ENCODE measurements at places on chromosomes 7 and 10.

DNA sequence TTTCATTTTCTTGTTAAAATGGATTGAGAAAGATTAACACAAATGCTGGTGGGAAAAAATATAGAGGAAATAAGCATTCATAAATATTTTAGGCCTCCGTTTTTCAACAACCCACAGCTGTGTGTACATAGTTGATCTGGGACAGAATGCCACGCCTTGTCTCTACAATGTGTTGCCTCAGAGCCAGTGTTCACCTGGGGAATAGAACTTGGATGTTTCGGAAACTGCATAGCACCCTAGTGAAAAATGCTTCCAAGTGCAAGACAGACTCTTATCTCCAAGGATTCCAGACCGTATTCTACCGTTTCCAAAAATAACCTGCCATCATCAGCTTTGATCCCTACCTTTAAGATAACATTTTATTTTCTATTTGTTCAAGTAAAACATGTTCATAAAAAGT is 260.9 kb downstream of the SDK1 start:
- DNase-seq, result no peak

- no peak for DNase-seq
These were observed 58.6 kb downstream of the PLXDC2 start for GRCh38 chr10:19874791-19875190.

- no peak for DNase-seq
These were observed 117.0 kb downstream of the TYW1B start for GRCh38 chr7:72710983-72711382.

GRCh38 chr7:91243591-91244301 is 20.5 kb upstream of the FZD1 start:
- no peak for DNase-seq

DNA sequence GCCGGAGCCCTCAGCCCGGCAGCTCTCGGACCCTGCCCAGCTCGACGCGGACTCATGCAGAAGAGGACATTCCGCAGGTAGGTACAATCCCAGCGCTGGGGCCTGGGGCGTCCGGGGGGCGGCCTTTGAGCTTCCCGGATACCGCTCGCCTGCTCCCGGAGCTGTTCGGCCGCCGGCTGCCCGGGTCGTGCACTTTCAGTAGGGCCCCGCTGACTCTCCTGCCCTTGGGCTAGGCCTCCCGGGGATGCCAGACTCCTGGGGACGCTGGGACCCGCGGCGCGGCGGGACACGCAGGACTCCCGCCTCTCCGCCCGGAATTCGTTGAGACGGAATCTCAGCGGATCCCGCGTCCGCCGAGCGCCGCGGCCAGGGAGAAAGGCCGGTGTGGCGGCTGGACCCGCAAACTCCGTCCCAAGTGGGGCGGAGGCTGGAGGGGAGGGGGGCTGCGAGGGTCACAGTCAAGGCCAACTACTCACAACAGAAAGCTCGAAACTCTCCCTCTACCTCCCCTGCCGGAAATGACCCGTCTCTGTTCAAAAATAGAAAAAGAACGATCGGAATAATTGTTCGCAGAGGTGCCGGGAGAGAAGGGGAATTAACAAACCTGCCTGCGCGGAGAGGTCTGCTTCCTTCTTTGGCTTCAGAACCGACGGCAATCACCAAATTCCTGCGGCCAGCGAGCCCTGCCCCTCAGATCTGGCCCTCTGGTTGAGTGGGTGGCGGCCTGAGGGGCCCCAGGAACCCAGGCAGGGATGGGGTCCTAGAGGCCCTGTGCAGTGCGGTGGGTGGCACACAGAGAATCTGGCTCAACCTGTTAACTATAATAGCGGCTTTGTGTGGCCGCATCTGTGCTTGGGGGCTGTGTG is 9.2 kb downstream of the TLX1 start:
- no peak for DNase-seq

GRCh38 chr10:104391150-104391968 is 37.7 kb downstream of the CFAP58 start:
- no peak for DNase-seq

DNA sequence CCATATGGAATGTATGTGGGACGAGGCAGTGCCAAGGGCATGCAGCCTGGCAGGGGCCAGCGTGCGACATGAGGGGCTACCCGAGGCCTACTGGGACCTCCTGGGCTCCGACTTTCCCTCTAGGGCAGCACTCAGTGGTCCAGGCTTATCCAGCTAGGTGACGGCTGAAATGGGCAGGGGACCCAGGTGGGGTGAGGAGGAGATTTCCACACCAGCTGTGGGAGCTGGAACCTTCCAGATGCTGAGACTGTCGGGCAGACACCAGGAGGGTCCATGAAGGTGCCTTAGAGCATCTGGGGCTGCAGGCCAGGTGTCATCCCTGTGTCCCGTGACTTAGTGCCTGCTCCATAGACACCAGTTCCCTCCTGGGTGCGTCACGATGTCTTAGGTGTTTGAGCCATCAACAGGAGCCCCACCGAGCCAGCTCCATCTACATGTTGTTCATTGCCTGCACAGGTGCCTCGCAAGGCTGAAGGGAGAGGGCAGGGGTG is 13.4 kb downstream of the ZNF316 start:
- DNase-seq, result no peak

GRCh38 chr7:79199266-79199665 is 254.2 kb downstream of the MAGI2 start:
- DNase-seq, result no peak

DNA sequence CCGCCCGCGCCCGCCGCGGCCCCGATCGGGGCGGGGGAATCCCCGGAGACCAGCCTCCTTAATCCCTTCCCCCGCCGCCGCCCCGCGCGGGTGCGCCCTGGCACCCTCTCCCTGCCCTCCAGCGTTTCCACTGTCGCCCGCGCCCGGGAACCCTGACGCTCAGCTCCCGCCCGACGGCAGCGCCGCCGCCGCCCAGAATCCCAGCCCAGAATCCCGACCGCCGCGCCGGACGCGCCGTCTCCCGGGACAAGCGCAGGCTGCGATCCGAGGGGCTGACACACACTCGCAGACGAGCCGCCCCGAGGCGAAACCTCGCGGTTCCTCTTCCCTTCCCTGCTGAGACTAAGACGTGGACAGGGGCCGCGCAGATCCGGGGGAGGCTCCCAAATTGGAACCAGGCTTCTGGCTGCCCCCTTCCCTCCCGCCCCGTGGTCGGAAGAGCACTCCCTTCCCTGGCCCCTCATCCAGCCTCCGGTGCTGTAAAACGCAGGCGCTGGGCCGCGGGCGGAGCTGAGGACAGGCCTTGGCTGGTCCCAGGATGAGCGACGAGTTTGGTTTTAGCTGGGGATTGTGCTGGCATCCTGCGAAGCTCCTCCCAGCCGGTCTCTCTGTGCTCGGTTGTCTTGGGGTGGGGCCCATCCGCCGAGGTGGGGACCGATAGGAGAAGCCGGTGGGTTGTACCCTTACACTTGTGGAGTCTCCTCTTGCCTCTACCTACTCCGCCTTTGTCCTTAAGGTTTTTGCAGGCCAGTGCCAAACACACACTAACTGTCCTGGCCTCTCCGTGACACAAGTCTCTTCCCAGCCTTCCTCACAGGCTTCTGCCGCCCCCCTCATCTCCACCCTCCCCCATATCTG is 1.1 kb downstream of the MARVELD1 start:
- DNase-seq, result no peak

DNA sequence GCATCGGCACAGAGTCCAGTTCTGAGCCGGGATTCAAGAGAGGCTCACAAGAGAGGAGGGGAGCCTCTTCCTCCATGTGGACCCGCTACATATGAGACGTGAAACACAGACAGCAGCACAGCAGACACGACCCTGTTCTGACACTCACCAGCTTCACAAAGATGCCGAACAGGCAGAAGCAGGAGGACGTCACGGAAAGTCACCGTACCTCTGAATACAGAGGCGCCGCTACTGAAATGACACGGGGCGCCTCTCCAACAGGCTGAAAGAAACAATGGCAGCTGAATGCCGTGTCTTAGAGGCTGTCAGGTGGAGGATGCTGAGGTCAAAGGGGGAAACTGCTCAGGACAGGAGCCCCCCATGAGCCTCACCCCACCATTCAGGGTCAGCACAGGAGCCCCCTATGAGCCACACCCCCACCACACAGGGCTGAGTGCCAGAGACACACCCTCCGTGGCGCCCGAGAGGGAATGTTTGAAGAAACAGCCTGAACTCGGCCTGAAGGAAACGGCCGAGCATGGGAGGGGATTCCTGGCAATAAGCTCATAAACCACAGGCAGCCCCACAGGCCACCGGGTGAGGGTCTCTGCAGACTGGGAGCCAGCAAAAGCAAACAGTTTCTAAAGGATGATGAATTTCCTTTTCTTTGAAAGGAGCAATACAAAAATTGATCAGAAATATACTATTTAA is 510.3 kb downstream of the PTPRN2 start:
- no peak for DNase-seq

GRCh38 chr7:128100949-128101713 is 69.9 kb upstream of the LRRC4 start:
- DNase-seq, result no peak

- no peak for DNase-seq
These were observed 91.7 kb downstream of the MAD1L1 start for GRCh38 chr7:2141021-2141410.

DNA sequence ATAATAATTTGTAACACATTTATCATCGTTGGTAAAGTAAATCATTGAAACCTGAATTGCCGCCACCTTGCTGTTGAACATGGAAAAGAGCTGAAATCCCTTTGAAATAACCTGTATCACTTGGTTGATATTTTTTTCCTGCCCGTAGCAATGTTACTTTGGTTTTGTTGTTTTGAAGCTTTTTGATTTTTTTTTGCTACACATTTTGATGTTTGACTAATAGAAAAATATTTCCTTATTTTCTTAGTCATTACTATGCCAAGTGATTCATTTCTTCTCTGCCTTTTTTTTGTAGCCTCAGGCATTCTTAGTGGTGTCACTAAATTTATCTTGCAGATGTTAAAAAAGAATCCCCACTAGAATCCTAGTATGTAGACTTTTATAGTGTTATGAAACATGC is 235.1 kb upstream of the MEOX2 start:
- no peak for DNase-seq

- DNase-seq, result no peak
These were observed 43.0 kb downstream of the UNCX start for GRCh38 chr7:1275451-1276381.

DNA sequence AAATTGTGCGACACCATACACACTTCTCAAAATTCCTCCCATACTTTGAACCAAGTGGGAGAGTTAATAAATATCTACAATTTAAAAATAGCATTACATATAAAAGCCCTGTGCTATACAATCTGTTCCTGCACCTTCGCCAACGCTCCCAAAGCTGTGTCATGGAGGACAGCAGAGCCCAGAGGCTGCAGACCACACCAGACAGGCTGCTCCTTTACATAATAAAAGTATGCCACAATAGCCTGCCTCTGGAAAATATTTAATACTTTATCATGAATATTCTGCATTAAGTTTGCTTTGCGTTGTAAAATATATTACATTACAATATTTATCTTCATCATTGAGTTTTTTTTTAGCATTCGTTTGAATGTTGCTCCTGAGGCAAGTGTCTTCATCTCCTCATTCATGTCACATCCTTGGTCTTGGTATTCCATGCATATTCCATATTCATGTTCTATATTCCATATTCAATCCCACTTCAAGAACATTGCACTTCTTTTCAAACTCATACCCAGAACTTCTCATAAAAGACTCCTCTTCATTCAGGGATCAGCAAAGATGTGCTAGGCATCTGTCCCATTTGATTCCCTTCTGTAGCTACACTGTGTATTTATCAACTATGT is 663.9 kb downstream of the POM121L12 start:
- DNase-seq, result no peak

- no peak for DNase-seq
These were observed 25.2 kb downstream of the CTBP2 start for GRCh38 chr10:125134916-125135770.

DNA sequence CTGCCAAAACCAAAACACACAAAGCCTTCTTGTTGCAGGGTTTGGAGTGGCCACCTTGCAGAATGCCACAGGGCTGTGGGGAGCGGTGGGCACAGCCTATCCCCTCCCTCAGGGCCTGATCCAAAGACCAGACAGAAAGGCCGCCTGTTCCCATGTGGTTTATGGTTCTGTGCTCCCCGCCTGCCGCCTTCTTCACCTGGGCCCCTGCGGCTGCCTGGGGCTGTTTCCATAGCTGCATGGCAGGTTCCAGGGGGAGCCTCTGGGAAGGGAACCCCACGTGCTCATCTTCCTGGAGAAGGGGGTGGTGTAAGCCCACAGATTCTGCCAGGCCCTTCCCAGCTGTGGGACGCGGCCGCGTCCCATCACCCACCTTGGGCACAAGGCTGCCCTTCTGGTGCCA is 70.7 kb upstream of the EZH2 start:
- DNase-seq, result no peak

GRCh38 chr10:24382979-24383663 is 174.2 kb downstream of the KIAA1217 start:
- DNase-seq, result no peak

DNA sequence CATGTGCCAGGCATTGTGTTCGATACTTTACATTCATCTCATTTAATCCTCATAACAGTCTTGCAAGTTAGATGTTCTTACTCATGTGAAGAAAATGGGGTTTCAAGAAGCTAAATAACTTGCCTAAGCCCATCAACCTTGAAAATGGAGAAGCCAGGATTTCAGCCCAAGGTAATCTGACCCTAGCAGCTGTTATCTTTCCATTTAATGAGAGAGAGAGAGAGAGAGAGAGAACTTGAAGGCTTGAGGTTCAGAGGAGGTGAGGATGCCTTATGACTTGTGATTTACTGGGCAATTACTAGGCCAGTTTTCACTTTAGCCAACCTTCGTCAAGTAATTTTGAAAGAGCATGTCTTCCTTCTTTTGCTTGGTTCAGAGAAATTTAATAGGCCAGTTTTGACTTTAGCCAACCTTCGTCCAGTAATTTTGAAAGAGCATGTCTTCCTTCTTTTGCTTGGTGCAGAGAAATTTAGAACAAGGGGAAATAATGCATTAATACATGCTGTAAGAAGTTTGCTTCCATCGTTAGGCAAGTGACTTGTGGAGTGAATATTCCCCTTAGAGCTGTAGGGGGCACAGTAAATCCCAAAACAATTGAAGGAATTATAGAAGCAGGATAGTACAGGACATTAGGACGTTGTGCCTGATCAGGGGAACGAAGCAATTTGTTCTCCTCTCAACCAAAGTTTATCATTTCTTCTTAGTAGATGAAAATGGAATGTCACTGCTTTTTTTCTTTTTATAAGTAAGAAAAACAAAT is 143.0 kb upstream of the BMPER start:
- DNase-seq, result no peak

DNA sequence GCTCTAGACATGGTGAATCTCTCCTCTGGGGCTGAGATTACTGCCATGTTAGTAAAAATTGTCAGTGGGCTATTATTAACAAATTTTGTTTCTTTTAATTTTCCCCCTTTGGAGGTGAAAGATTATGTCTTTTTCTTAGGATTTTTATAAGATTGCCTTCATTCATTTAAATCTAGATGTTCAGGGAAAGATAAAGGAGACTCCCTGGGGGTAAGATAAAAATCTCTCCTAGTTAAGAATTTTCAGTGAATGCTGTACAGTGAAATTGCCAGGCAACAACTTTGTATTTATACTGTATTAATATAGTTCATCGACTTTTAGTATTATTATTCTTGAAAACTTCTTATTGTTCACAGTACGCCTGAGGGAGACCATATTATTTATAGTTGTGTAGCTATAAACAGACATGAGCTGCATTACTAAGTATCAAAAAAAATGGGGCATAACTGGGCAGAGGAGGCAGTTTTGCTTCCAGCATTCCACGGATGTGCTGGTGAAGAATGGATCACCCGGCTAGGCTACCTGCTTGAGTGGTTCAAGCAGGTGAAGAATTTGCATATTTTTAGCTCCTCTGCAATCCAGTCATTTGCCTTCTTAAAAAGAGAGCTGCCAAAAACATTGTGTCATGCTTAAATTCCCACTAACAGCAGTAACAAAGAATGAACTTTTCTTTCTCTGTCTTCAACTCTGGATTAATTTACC is 552.1 kb downstream of the DNAJB9 start:
- no peak for DNase-seq

Data from activated T-helper 1 cell treated with anti-CD3 and anti-CD28 coated beads, Interleukin-2, amount 50 U/mL, for 16 hours (primary cell).